ENCODE measurements at places on chromosomes 5 and 9.

DNA sequence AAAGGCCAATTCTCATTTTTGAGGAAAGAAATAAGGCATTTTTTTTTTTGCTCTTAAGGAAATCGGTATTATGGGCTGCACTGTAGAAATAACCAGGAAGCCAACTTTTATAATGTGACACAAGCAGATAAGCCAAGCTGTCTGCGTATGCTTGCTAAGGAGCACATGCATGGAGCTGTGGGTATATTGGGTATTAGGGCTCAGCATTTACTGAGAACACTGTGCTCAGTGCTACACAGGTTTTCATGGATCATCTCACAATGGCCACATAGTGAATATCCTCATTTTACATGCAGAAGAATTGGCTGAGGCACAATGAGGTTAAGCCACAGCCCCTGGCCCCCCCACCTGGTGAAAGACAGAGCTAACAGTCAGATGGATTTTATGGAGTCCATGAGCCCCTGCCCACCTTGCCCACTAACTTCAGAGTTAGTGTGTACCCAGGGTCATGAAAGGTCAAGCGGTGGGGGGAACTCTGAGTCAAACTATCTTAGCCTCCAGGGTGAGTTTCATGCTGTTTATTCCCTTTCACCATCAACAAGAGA is 204.8 kb downstream of the SPATA31A6 start:
- DNase-seq = no peak

GRCh38 chr5:6633469-6634245 is 417 bp downstream of the SRD5A1 start:
- DNase-seq = no peak

GRCh38 chr5:133244242-133244641 is 192.4 kb downstream of the HSPA4 start:
- no peak for DNase-seq

GRCh38 chr9:135613946-135614805 is 25.2 kb downstream of the GLT6D1 start:
- DNase-seq = no peak

DNA sequence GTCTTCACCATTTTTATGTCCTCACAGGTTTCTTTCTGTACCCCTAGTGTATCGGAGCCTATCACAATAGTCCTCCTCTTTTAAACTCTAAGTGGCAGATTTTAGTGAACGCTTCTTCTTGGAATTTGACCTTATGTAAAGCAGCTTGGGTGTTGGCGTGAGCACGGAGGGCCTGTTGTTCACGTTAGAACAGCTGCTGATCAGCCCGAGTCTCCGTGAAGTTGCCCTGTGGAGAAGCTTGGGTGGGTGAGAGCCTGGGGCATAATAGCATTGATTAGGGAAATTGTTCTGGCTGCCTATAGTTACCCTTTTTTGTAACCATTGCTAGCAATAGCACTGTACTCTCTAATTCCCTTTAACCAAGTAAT is 167.0 kb upstream of the OTULINL start:
- no peak for DNase-seq

DNA sequence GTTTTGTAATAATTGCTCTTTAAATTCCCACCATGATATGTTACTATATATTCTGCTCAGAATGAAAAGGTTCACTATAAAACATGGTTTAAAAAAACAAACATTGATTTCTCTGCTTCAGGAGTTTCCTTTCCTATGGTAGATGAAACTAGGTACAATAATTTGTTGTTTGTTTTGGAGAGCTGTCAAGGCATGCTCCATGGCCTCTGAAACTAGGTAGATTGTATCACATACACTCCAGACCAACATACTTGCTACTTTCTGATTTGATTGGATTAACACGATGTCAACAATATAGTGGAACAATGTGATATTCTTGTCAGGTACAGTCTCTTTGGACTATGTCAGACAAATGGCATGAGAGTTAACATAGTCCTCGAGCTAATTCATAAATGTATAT is 452.7 kb upstream of the CDH9 start:
- DNase-seq = no peak

GRCh38 chr9:120723565-120723964 is 9.3 kb upstream of the MEGF9 start:
- DNase-seq = no peak

DNA sequence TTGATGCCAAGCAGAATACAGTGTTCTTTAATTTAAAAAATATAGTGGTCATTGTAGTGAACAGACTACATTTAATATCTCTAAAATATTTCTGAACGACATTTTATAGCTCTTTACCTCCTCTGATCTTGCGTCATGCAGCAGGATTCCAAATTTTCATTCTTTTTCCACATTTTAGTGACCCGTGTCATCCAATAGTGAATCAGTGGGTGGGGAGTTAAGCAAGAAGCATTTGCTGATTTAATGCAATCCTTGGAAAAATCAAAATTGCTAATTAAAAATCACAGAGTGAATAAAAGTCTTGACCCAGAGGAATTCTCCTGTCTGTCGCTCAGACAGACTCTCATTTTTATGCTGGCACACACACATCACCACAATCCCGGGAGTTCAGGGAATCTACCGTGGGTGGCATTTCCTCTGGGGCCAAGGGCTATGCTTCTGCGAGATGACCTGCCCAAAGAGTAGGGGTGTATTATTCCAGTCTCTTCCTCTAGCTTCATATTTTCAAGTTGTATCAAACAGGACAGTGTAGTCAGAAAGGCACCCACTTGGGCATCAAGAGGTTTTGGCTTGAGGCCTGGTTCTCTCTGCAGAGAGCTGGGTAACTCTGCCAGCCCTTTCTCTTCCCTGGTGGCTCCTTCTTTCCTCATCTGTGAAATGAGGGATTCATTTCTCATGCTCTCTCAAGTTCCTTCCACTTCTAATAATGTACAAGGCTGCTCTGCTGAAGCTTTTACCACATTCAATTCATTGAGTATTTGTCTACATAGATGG is 24.8 kb upstream of the OTP start:
- DNase-seq = no peak
